ENCODE measurements at places on chromosomes 5 and 9.

- DNase-seq, result no peak
Measured at GRCh38 chr9:129575818-129576217, 45.1 kb downstream of the C9orf50 start.

DNA sequence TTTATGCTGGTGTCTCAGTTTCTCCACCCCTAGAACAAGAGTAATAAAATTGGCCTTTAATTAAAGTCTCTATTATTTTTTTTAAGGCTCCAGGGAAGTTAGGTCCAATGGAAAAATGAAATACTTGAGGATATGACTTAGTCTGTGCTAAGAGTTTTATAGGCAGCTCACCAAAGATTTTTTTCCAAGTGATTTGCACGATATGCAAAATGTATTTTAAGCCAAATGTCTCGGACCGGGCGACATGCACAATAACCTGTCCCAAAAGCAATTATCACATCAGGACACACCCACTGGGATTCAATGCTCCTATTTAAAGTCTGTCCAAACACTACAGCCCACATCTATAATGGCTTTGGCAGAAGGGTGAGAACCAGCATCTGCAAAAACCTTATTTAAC lies 136.1 kb upstream of the ANKH start:
- DNase-seq, result no peak

- DNase-seq, result no peak
Measured at GRCh38 chr9:108672475-108673190, 183.2 kb downstream of the ACTL7B start.

DNA sequence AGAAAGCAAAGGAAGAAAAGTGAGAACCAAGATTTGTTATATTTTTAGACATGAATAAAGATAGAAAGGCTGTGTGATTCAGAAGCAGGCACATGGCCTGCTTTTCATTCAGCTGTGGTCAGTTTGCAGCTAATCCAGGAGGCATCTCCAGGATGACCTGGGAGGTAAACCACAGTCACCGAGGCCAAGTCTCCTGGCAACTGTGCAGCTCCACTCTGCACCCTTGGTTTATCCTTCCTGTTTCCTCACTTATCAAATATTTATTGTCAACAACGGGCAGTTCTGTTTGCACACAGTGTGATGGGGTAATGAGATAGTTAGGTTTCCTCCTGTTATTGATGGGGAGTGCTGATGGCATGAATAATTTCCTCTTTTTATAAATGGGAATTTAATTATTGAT lies 243.0 kb downstream of the PSAT1 start:
- peak; percentile 25 for DNase-seq

GRCh38 chr5:112419986-112420864 lies 1.1 kb upstream of the EPB41L4A start:
- DNase-seq, result peak; percentile 89

DNA sequence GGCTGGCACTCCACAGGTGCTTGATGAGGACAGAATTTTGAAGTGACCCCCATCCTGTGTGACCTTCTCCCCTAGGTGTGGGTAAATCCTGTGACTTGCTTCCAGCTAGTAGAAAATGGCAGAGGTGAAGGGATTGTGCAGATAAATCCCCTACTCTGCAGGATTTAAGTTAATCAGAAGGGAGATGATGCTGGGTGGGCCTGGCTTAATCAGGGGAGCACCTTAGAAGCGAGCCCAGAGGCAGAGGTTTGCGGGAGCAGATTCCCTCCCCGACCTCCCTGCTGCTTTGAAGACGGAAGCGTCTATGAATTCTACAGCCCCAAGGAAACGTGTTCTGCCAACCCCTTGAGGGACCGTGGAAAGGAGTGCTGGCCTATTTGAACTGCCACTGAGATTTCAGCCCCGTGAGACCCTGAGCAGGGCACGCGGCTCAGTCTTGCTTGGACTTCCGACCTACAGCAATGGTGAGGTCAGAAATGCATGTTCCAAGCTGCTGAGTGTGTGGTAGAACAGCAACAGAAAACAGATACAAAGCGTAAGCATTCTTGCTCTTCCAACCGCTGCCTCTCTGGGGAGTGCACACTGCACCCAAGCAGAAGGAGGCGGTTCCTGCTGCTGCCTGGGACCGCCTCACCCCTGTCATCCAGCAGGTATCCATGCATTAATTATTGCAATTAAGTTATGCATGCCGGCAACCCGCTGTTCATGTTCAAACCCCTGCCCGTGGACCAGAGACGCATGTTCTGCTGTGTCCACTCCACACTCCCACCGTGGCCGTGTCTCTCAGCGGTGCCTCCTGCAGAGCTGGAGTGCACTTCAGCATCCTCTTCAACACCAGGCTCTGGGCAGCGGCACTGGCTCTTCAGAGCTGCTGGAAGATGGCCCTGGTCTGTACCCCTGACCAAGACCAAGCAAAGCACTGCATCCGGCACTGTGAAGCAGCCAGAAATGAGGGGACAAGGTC lies 54.6 kb upstream of the RXRA start:
- DNase-seq, result no peak

DNA sequence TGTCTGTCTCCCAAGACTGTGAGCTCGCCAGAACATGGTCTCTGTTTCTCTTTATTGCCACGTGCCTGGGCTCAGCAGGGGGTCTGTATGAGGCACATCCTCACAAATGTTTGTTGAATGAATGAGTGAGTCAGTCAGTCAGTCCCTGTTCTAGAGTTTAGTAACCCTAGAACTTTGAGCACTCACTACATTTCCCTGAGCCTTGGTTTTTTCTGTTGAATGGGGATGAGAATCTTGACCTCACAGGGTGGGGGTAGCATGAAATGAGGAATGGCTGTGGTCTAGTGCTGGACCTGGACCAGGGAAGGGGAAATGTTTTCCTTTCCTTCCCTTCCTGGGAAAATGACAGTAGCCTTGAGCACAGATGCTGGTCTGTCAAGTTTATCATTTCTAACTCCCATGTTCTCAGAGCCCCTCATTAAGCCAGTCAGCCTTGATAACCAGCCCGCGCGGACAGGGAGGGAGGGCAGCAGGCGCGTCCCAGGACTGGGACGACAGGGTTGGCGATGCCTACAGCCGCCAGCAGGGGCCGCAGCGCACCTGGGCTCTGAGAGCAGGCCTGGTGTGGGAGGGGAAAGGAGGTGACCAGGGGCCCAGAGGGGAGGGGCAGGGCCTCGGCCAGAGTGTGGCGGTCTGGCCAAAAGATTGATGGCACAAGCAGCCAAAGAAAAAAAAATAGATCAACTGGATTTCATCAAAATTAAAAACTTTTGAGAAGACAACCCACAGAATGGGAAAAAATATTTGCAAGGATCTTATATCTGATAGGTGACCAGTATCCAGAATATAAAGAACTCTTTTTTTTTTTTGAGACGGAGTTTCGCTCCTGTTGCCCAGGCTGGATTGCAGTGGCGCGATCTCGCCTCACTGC lies 24.1 kb upstream of the WNK2 start:
- peak; percentile 70 for DNase-seq
